Glutamatergic neuron (in vitro differentiated cells): ENCODE measurements at places on chromosomes 16 and 17.

GRCh38 chr16:25916037-25916436 lies 224.3 kb downstream of the HS3ST4 start:
- DNase-seq, result no peak

GRCh38 chr16:74019612-74020011 lies 277.0 kb upstream of the PSMD7 start:
- DNase-seq, result no peak

DNA sequence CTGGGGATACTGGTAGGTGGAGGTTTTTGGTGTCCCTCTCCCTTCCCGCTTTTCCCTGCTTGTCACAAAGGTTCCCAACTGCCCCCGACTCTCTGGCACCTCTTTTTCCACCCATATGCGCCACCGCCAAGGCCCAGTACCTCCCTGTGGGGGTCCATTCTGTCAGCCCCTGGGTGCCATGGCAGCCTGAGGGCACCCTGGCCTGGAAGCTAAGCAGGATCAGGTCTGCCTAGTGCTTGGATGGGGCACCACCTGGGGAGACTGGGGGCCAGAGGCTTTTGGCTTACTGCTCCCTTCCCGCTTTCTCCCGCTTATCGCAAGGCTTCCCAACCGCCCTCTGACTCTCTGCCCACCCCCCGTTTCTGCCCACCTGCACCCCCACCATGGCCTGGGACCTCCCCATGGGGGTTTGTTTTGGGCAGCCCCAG lies 2286.4 kb downstream of the TP53TG3F start:
- DNase-seq, result no peak

DNA sequence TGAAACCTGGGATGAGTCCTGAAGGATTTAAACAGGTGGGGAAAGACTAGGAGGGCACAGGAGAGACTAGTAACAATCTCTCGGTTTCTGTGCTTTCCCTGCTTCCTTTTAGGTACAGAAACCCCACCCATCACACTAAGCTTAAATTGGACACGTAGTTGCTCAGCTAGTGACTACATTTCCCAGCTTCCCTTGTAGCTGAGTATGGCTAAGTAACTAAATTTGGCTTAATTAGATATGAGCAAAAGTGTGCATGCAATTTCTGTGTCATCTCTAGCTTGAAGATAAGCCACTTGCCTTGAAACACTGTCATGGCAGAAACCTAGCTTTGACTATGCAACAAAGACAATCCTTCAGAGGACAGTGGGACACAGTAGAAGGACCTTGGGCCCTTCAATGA lies 36.5 kb downstream of the CACNG1 start:
- no peak for DNase-seq

- no peak for DNase-seq
Measured at GRCh38 chr17:6374761-6375312, 60.1 kb downstream of the AIPL1 start.

DNA sequence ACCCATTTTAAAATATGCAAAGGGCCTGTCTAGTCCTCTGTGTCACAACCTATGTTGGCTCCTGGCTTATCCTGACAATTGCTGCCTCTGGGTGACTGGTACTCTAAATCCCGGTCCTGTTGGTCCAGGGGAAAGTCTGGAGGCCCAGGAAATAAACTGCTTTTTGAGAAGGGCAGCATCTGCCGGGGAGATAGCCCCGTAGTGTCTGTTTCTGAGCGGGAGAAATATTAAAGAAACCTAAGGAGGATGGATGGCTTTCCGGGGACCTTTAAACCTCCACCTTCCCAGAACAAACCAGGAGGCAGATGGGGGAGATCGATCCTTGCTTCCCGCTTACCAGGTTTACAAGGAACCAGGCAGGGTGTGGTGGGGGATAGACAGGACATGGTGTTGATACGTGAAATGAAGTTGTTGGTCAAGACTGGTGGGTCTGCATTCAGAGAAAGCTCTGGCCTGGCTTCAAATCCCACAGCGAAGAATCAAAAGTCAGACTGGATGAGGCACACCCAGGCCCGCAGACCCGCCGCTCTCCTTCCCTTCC lies 3.8 kb downstream of the HOXB2 start:
- DNase-seq, result no peak

- DNase-seq, result no peak
Measured at GRCh38 chr17:80395402-80396151, 19.4 kb upstream of the ENDOV start.

- no peak for DNase-seq
Measured at GRCh38 chr17:78763561-78763960, 18.5 kb downstream of the CYTH1 start.

DNA sequence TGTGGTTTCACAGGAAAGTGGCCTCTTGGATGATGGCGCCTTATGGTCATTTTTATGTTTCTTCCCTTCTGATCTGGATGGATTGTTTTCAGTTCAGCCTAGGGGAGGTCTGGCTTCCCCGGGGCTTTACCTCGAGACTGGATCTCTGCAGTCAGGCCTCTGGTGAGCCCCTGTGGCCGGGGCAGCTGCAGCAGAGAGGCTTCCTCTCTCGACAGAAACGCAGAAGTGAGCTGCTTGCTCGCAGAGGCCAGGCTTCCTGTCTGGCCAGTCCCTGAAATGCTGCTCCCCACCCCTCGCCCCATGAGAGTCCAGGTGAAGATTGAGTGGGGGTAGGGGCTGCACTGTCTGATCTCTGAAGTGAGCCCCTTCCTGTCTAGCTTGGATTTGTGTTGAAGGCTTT lies 44.0 kb downstream of the PLCG2 start:
- peak; percentile 32 for DNase-seq

DNA sequence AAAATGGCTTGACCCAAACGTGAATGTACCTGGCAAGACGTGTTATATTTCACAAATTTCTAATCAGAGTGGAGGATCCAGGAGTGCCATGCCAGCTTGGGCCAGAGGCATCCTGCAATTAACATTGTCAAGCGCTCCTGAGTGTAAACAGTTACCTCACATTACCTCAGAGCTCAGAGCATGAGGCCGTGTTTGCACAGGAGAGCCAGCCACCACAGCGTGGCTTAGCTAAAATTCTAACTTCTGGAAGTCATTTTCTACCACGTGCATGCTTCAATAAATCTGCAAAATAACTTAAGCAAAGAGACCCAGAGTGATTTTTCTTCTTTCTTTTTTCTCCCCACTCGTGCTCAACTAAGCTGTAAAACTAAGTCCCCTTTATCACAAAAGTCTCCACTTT lies 769.0 kb downstream of the KCNJ2 start:
- no peak for DNase-seq

DNA sequence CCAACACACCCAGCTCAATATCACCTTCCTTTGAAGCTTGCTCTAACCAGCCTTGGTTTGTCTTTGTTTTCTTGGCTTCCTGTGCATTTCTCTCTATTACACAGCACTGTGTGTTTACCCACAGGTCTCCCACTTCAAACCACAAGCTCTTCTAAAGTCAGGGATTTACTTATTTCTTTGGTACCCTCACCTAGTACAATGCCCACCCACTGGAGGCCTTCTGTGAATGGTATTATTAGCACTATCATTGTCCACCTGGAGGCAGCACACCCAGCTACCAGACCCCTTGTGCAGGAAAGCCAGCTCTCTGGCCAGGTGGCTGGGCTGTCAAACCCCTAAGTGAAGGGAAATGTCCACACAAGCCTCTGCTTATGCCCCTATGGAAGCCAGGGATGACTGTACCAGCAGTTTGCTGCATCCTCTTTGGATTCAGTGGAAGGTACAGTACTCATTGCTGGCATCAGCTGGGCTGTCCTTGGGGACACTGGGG lies 9.4 kb upstream of the TOP2A start:
- no peak for DNase-seq

DNA sequence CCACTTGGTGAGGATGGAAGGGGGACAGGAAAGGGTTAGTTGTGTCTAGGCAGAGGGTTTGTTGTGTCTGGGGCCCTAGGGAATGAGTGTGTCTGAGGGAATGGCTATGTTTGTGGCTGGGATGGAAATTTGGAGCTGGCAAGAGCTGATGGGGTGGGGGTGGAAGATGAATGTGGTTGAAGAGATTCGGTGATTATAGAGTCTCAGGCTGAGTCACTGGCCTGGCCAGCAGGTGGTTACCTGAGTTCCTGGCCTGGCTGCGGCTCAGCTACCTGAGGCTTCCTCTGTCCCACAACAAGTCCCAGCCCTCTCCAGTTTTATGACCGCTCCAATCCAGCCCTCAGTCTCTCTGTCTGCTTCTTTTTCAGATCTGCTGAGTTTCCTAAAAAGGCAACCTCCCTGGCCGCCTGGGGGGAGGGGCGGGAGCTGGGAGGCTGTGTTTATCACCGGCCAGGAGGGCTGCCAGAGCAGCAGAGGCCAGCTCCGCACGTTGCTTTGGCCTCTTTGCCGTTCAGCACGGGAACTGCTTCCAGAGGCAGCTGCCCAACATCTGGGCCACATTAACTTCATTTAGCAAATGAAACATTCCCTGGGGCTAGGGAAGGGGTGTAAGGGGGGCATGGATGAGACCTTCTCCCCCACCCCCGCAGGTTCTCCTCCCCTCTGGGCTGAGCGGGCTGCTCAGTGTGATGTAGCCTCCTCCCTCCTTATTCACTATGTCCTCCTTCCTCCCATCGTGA lies 21.8 kb downstream of the ITGB3 start:
- DNase-seq, result peak; percentile 62
